Activated CD8-positive, alpha-beta T cell treated with anti-CD3 and anti-CD28 coated beads for 36 hours (primary cell): ENCODE measurements at places on chromosomes 13 and 19. TPM values are rescaled to one million over a fixed set of nuclear protein-coding genes. Genes with fewer than 3 reads are reported as not detected.

GRCh38 chr13:39273953-39274738 is 235.9 kb downstream of the NHLRC3 start:
- H3K4me1 ChIP-seq, result no peaks in the 10 kb centered on the region
- DNase-seq, result peak; percentile 4
- no peak overlapping the region for H3K27ac ChIP-seq
- no peaks in the 10 kb centered on the region for H3K36me3 ChIP-seq
- peaks cover 10% of the 10 kb centered on the region for H3K27me3 ChIP-seq

SLC35E1 gene
- 62.4 TPM for total RNA-seq

GRCh38 chr13:79626924-79627323 is 146.0 kb downstream of the NDFIP2 start:
- no peaks in the 10 kb centered on the region for H3K36me3 ChIP-seq
- no peaks in the 10 kb centered on the region for H3K4me1 ChIP-seq
- H3K27me3 ChIP-seq, result peaks cover 4% of the 10 kb centered on the region
- no peak overlapping the region for H3K4me3 ChIP-seq

- no peaks in the 10 kb centered on the region for H3K27me3 ChIP-seq
- peaks cover 10% of the 10 kb centered on the region for H3K36me3 ChIP-seq
- H3K4me3 ChIP-seq, result no peak overlapping the region
- no peak for DNase-seq
These were observed 30.0 kb downstream of the PDE4A start for GRCh38 chr19:10450191-10450852.

CPB2 gene
- total RNA-seq, result not detected

DNA sequence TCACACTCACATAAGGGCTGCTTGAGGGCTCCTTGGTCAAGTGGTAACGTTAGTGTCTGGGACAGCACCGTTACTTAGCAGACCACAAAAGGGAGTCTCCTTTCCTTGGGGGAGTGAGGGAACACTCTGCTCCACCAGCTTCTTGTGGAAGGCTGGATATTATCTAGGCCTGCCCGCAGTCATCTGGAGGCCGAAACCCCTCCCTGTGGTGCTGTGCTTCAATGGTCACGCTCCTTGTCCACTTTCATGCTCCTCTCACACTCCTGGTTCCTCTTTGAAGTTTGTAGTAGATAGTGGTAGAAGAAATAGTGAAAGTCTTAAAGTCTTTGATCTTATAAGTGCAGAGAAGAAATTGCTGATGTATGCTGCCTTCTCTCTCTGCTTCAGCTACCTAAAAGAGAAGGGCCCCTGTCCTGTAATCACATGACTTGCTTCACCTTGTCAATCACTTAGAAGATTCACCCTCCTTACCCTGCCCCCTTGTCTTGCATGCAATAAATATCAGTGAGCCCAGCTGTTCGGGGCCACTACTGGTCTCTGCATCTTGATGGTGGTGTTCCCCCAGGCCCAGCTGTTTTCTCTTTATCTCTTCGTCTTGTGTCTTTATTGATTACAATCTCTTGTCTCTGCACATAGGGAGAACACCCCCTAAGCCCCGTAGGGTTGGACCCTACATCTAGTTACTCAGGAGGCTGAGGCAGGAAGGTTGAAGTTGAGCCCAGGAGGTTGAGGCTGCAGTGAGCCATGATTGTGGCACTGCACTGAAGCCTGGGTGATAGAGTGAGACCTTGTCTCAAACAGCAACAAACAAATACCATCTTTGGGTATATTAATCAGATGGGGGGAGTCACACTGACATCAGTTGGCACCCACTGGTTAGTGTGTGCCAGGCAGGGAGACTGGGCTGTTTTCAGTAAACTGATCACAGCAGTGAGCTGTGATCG is 11.6 kb upstream of the MZF1 start:
- H3K27ac ChIP-seq, result no peak overlapping the region
- no peak overlapping the region for H3K4me3 ChIP-seq
- no peak for DNase-seq

- no peak for DNase-seq
- no peak overlapping the region for H3K27ac ChIP-seq
- H3K27me3 ChIP-seq, result no peaks in the 10 kb centered on the region
- no peaks in the 10 kb centered on the region for H3K36me3 ChIP-seq
- no peak overlapping the region for H3K4me3 ChIP-seq
- no peaks in the 10 kb centered on the region for H3K4me1 ChIP-seq
These were observed 1608.2 kb downstream of the SLITRK5 start for GRCh38 chr13:89279374-89279773.

DNA sequence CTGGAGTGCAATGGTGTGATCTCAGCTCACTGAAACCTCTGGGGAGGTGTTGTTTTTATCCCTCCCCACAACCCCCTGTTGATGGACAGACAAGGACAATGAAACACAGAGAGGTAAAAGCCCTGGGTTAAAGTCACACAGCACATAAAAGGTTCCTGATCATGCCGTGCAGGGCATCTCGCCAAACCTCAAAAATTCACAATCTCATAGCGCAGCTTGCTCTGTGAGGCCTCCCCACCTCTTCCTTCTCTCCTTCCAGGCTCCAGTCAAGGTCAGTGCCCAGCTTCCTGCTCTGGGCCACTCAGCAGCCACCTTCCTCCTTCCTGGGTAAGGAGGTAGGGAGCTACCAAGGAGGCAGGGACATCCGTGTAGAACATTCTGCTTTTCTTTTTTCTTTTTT is 2.3 kb downstream of the FUT2 start:
- H3K27me3 ChIP-seq, result peaks cover 14% of the 10 kb centered on the region
- H3K4me3 ChIP-seq, result no peak overlapping the region
- H3K27ac ChIP-seq, result no peak overlapping the region
- DNase-seq, result no peak

REEP6 gene
- total RNA-seq, result 2.4 TPM

GRCh38 chr19:51714848-51715247 is 8.9 kb downstream of the HAS1 start:
- no peak for DNase-seq
- H3K27ac ChIP-seq, result no peak overlapping the region
- peaks cover 19% of the 10 kb centered on the region for H3K27me3 ChIP-seq
- H3K4me3 ChIP-seq, result no peak overlapping the region
- peaks cover 3% of the 10 kb centered on the region for H3K4me1 ChIP-seq

DNA sequence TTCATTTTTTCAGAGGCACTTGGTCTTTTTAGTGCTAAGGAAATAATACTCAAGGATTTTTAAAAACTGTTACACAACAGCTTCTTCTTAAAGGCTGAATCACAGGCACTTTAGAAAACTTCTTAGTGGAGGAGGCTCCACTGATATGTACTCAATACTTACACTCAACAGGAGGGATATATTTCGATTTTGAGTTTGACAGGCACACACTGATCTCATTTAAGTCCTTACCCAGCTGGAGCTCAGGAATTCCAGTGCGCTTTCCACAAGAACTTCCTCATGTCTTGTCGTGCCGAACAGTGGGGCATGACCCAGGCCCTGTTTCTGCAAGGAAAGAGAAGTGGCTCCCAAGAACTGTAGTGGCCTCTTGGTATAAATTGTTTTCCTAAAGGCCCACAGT is 103.8 kb downstream of the RGCC start:
- no peak overlapping the region for H3K4me3 ChIP-seq
- H3K4me1 ChIP-seq, result peaks cover 13% of the 10 kb centered on the region
- no peaks in the 10 kb centered on the region for H3K27me3 ChIP-seq
- H3K27ac ChIP-seq, result no peak overlapping the region
- DNase-seq, result no peak

DNA sequence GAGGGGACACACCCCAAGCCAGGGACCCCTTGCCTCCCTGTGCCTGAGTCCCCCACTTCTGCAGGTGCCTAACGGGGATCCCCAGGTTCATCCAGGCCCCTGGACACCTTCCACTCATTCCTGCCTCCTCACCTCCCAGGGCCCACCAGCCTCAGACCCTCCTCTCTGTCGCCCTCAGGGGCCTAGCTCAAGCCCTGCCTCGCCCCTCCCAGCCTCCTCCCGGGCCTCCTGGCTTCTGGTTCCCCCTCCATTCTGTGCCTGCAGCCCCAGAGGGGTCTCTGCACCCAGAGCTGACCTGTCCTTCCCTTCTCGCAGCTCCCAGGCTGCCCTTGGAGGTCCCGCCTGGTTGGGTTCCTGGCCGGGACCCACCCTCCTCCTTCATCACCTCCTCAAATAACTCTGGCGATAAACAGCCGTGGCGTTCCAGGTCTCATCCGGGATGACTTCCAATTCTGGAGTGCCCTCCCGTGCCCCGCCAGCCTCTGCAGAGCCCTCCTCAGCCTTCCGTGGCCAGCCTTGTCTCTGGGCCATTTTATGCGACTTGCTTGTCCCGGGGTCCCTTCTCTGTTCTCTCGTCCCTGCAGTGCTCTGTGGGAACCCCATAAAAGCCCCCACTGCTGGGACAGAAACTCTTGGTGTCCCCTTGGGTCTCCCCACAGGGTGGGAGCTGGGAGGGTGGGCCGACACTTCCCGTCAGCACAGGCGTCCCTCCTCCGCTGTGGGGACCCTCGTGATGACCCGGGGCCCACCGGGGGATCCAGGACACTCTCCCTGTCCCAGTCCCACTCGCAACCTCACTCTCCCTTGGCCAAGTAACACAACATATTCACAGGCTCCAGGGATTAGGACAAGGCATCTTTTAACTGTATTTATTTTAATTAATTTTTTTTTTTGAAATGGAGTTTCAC is 9.2 kb downstream of the JOSD2 start:
- no peak for DNase-seq
- no peak overlapping the region for H3K4me3 ChIP-seq
- H3K27me3 ChIP-seq, result no peaks in the 10 kb centered on the region
- H3K27ac ChIP-seq, result no peak overlapping the region

PAK4 gene
- 11.5 TPM for total RNA-seq

ONECUT3 gene
- not detected for total RNA-seq

GRCh38 chr19:47013041-47013517 is 6.6 kb upstream of the NPAS1 start:
- peaks cover 9% of the 10 kb centered on the region for H3K4me1 ChIP-seq
- H3K27me3 ChIP-seq, result peaks cover 4% of the 10 kb centered on the region
- no peak overlapping the region for H3K4me3 ChIP-seq

KIR2DL3 gene
- total RNA-seq, result not detected

DNA sequence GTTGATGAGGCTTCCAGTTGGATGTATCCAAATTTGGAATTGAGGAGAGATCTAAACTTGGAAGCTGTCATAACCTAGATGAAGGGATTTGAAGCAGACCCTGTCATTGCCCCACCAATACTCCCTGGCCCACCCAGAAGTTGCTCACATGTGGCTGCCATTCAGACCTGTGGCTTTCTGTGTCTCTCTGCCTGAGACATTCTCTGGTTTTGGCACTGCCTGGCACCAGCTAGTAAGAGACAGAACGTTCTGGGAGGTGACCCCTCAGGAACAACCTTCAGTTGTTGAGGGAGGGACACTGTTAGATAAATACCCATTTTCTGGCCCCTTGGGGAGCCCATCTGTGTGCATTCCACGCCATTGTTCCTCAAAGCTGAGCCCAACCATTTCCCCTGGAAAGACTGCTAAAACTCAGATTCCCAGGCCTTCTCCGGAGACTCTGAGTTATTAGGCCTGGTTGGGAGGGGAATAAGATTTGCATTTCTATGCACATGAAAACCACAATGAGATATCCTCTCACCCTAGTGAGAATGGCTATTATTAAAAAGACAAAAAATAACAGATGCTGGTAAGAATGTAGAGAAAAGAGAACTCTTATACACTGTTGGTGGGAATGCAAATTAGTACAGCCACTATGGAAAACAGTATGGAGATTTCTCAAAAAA is 290.4 kb downstream of the TSHZ3 start:
- H3K4me3 ChIP-seq, result no peak overlapping the region
- H3K36me3 ChIP-seq, result no peaks in the 10 kb centered on the region
- no peak overlapping the region for H3K27ac ChIP-seq
- H3K4me1 ChIP-seq, result no peaks in the 10 kb centered on the region
- no peak for DNase-seq
- peaks cover 17% of the 10 kb centered on the region for H3K27me3 ChIP-seq

ZBTB32 gene
- total RNA-seq, result 410 TPM

GNG8 gene
- total RNA-seq, result 45.4 TPM
